B cell (primary cell): ENCODE measurements at places on chromosomes 2 and 18. TPM values are rescaled to one million over a fixed set of nuclear protein-coding genes. Genes with fewer than 3 reads are reported as not detected.

DNA sequence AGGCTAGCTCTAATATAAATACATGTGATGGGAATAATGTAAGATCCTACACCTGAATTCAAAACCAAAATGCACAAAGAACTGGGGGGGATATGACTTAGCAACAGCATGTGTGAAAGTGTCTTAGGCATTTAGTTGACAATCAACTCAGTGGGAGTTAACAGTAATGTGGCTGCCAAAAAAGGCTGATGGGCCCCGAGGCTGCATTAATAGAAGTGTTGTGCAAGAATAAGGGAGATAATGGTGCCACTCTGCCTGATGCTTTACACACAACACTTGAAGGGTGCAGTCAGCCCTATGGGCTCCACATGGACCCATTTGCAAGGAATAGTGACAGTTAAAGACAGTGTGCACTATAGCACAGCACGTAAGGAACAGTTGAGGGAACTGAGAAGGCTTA is 649.4 kb upstream of the ZEB2 start:
- H3K27me3 ChIP-seq = no peaks in the 10 kb centered on the region
- H3K36me3 ChIP-seq = no peaks in the 10 kb centered on the region
- no peaks in the 10 kb centered on the region for H3K4me1 ChIP-seq
- DNase-seq = no peak

DNA sequence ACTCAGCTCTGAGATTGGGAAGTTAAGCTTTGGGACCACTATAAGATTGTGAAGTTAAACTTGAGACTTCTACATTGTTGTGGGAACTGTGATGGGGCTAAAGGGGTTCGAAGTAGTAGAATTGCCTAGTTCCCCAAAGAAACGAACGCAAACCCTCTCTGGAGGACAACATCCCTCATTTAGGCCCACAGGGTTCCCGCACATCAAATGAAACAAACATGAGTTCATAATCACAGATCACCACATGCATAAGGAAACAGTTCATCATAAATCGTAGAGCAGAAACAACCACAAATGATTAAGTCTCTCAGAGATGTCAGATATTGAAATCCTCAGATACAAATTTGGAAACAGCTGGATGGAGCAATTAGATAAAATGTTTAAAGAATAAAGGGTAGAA is 55.9 kb upstream of the HPCAL1 start:
- H3K27ac ChIP-seq = no peak overlapping the region
- H3K4me3 ChIP-seq = no peak overlapping the region
- H3K4me1 ChIP-seq = peaks cover 5% of the 10 kb centered on the region
- DNase-seq = no peak

The CFAP210 gene
- total RNA-seq = not detected in 2 replicates

DNA sequence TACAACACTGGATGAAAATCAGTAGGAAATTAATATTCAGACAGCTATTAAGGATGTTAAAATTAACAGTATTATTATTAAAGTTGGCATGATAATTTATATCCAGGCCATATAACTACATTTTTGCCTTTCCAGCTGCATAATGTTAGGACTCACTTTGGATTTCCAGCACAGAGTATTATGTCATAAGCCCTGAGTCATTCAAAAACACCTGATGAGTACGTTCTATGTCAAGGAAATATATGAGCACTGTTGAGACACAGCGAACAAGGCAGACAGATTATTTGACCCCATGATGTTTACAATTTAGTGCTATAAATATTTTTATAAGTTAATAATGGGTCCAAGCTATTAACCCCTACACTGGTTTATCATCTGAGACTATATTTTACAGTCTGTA is 59.8 kb upstream of the RIT2 start:
- DNase-seq = no peak
- no peaks in the 10 kb centered on the region for H3K4me1 ChIP-seq
- H3K4me3 ChIP-seq = no peak overlapping the region
- H3K27me3 ChIP-seq = no peaks in the 10 kb centered on the region
- H3K27ac ChIP-seq = no peak overlapping the region
- no peaks in the 10 kb centered on the region for H3K36me3 ChIP-seq

- no peak for DNase-seq
- no peaks in the 10 kb centered on the region for H3K4me1 ChIP-seq
Measured at GRCh38 chr18:7750095-7750663, 183.1 kb downstream of the PTPRM start.

DNA sequence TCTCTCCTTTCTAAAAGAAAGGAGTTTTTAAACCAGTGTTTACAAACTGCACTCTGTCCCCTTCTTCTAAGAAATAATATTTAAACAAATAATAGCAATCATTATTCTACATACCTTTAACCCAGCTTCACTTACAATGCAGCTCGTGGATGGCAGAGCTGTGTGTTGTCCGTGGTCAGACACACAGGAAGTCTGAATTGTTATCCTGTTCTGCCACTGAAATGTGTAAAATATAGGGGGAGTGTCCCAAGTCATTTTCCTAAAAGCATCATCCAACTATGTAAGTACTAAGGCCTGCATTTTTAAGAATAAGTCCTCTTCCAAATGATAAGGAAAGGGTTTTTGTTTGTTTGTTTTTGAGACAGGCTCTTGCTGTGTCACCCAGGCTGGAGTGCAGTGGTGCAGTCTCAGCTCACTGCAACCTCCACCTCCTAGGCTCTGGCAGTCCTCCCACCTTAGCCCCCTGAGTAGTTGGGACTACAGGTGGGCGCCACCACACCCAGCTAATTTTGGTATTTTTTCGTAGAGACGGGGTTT is 2.7 kb upstream of the PPP4R1 start:
- no peaks in the 10 kb centered on the region for H3K27me3 ChIP-seq
- no peak for DNase-seq
- no peaks in the 10 kb centered on the region for H3K36me3 ChIP-seq
- peaks cover 16% of the 10 kb centered on the region for H3K4me1 ChIP-seq
- H3K27ac ChIP-seq = no peak overlapping the region

- no peaks in the 10 kb centered on the region for H3K36me3 ChIP-seq
- no peaks in the 10 kb centered on the region for H3K4me1 ChIP-seq
- no peak for DNase-seq
- no peaks in the 10 kb centered on the region for H3K27me3 ChIP-seq
Measured at GRCh38 chr2:7071916-7072556, 154.8 kb downstream of the RNF144A start.

GRCh38 chr2:11799826-11800225 is 53.4 kb downstream of the LPIN1 start:
- no peaks in the 10 kb centered on the region for H3K27me3 ChIP-seq
- H3K36me3 ChIP-seq = peaks cover 83% of the 10 kb centered on the region
- DNase-seq = no peak

GRCh38 chr2:231037731-231038482 is 584 bp downstream of the C2orf72 start:
- H3K27ac ChIP-seq = no peak overlapping the region
- DNase-seq = peak; percentile 32
- H3K36me3 ChIP-seq = no peaks in the 10 kb centered on the region
- H3K4me3 ChIP-seq = no peak overlapping the region
- peaks cover 16% of the 10 kb centered on the region for H3K4me1 ChIP-seq

DNA sequence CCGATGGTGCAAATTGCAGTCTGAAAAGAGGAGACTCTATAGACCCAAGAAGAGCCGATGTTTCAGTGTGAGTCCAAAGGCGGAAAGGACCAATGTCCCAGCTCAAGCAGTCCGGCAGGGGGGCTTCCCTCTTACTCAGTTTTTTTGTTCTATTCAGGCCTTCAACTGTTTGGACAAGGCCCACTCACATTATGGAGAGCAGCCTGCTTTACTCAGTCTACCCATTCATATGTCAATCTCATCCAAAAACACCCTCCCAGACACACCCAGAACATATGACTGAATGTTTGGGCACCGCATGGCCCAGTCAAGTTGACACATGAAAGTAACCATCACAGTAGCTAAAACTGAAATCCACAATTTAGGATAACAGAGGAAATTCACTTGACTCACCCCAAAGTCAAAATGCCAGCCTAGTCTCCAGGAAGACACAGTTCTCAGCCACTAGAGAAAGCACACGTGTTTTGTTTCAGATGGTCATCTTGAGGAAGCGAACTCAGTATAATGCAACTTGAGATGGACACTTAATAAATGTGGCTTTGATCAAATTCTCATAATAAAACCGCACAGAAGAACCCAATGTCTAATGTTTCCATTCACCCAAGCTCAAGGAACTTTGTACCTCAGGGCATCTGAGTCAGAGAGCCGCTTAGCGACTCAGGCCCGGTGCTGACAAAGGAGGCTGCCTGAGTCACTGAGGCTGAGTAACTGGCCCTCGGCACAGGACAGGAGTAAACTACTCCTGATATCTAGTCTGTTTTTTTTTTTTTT is 2.4 kb downstream of the FHL2 start:
- peaks cover 10% of the 10 kb centered on the region for H3K4me1 ChIP-seq
- no peaks in the 10 kb centered on the region for H3K36me3 ChIP-seq
- DNase-seq = no peak
- H3K27me3 ChIP-seq = peaks cover 19% of the 10 kb centered on the region
- H3K27ac ChIP-seq = no peak overlapping the region

The PSMD1 gene
- 45.4 and 48.2 TPM in 2 replicates for total RNA-seq

- H3K27ac ChIP-seq = no peak overlapping the region
- H3K4me3 ChIP-seq = no peak overlapping the region
- DNase-seq = no peak
- no peaks in the 10 kb centered on the region for H3K27me3 ChIP-seq
- no peaks in the 10 kb centered on the region for H3K36me3 ChIP-seq
Measured at GRCh38 chr2:189092936-189093335, 86.6 kb downstream of the COL5A2 start.

The SNORC gene
- 0.94 and 2.2 TPM in 2 replicates for total RNA-seq

DNA sequence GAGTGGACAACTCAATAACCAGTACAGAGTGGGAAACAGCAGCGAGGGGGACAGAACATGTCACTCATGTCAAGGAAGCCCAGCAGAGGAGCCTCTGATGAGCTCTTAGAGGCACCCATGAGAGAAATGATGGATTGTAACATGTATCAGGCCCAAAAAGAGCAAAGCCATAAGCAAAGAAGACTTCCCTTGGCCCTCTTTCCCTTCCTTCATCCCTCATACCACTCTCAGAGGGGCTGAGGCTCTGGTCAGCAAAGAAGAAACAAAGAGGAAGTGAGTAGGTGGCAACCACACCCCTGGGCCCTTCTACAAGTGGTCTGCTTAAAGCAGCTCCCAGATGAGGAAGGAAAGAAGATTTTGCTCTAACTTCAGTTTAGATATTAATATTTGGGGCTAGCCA is 112.8 kb downstream of the CDC42EP3 start:
- H3K4me1 ChIP-seq = peaks cover 47% of the 10 kb centered on the region
- H3K36me3 ChIP-seq = no peaks in the 10 kb centered on the region
- peak; percentile 39 for DNase-seq
- H3K4me3 ChIP-seq = no peak overlapping the region
- no peak overlapping the region for H3K27ac ChIP-seq
- no peaks in the 10 kb centered on the region for H3K27me3 ChIP-seq

DNA sequence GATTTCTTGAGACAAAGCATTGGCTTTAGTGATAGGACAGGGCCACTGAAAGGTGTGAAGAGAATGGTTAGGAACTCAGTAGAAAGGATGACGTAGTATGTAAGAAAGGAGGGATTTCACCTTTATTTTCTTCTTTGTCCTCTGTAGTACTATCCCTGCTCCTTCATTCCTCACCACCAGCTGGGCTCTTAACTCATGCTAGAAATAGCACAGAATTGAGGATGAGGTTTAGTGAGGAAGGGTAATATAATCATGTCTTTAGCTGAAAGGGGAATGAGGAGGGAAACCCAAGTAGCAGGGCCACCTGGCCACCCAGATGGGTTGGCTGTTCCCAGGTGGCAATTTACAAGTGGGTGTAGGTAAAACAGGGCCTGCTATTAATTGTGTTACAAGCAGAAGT is 15.2 kb downstream of the ACVR2A start:
- H3K36me3 ChIP-seq = no peaks in the 10 kb centered on the region
- H3K4me3 ChIP-seq = no peak overlapping the region
- H3K27ac ChIP-seq = no peak overlapping the region
- no peak for DNase-seq
- H3K27me3 ChIP-seq = no peaks in the 10 kb centered on the region

GRCh38 chr2:189233527-189233926 is 54.0 kb upstream of the COL5A2 start:
- H3K27me3 ChIP-seq = no peaks in the 10 kb centered on the region
- no peak overlapping the region for H3K4me3 ChIP-seq
- no peaks in the 10 kb centered on the region for H3K4me1 ChIP-seq
- H3K27ac ChIP-seq = no peak overlapping the region
- DNase-seq = no peak

The UGT1A3 gene
- total RNA-seq = not detected in 2 replicates

The FOXI3 gene
- not detected in 2 replicates for total RNA-seq

The CABYR gene
- total RNA-seq = 1.7 and 2.0 TPM in 2 replicates

GRCh38 chr18:60534538-60534937 is 162.0 kb upstream of the MC4R start:
- H3K27ac ChIP-seq = no peak overlapping the region
- DNase-seq = no peak
- H3K27me3 ChIP-seq = peaks cover 2% of the 10 kb centered on the region
- no peaks in the 10 kb centered on the region for H3K36me3 ChIP-seq

GRCh38 chr18:41809652-41810051 is 145.4 kb upstream of the PIK3C3 start:
- no peaks in the 10 kb centered on the region for H3K4me1 ChIP-seq
- no peak overlapping the region for H3K4me3 ChIP-seq
- no peak for DNase-seq
- H3K36me3 ChIP-seq = no peaks in the 10 kb centered on the region
- H3K27me3 ChIP-seq = no peaks in the 10 kb centered on the region

DNA sequence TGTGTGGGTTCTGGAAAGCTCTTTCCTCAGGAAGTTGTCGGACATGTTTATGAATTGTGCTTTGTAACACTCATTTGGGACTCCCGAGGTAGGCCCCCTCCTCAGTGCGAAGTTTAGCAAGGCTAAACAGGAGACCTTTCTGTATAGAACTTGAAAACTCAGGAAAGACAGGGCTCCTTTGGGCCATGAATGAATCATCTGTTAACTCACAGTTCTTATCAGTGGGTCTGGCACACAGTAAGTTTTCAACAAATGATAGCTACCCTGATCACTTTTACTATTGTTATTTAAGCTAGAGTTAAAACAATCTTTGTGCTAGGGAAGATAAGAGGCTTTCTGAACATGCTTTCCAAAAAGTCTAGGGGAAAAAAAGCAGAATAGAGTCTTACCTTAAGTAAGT is 430.5 kb upstream of the ETAA1 start:
- H3K27ac ChIP-seq = no peak overlapping the region
- H3K4me3 ChIP-seq = no peak overlapping the region
- no peak for DNase-seq
- no peaks in the 10 kb centered on the region for H3K36me3 ChIP-seq
- H3K27me3 ChIP-seq = no peaks in the 10 kb centered on the region
- H3K4me1 ChIP-seq = no peaks in the 10 kb centered on the region

DNA sequence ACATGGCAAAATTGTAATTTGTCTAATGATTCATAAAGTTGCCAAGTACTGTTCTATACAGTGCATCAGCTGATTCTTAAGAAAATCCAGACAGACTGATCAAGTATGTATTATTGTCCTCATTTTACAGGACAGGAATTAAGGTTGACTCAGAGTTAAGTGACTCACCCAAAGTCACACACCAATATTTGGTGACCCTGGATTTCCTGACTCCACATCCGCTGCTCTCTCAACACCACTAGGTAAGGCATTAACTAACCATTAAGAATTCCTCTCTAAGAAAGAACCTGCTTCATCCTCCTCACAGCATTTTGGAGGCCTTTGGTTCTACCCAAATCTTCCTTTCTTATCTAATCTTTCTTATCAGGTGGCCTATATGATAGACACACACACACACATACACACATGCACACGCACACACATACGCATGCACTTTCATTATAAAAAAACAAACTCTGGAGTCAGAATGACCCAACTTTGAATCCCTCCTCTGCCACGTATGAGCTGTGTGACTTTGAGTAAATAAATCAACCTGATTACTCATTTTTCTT is 150.8 kb downstream of the ANKRD44 start:
- peaks cover 81% of the 10 kb centered on the region for H3K4me1 ChIP-seq
- H3K27ac ChIP-seq = peak overlapping the region; percentile 60
- no peaks in the 10 kb centered on the region for H3K27me3 ChIP-seq
